Keratinocyte (primary cell): ENCODE measurements at places on chromosomes 1 and 21. TPM values are rescaled to one million over a fixed set of nuclear protein-coding genes. Genes with fewer than 3 reads are reported as not detected.

- H3K36me3 ChIP-seq: peaks cover 4% of the 10 kb centered on the region
- H3K4me1 ChIP-seq: no peaks in the 10 kb centered on the region
- no peak overlapping the region for H3K27ac ChIP-seq
- H3K4me3 ChIP-seq: no peak overlapping the region
These were observed 74.2 kb upstream of the PGD start for GRCh38 chr1:10324627-10325026.

The AQP10 gene
- 0.85 to 1.8 TPM (median 1.2 TPM) in 3 replicates for polyA plus RNA-seq

GRCh38 chr1:4510276-4510691, 144.1 kb upstream of the AJAP1 start:
- H3K36me3 ChIP-seq: no peaks in the 10 kb centered on the region
- no peak overlapping the region for H3K4me3 ChIP-seq
- H3K27me3 ChIP-seq: no peaks in the 10 kb centered on the region
- H3K27ac ChIP-seq: no peak overlapping the region

- no peak overlapping the region for H3K4me3 ChIP-seq
- H3K27ac ChIP-seq: no peak overlapping the region
- no peaks in the 10 kb centered on the region for H3K36me3 ChIP-seq
- H3K4me1 ChIP-seq: peaks cover 27% of the 10 kb centered on the region
- H3K27me3 ChIP-seq: peaks cover 40% of the 10 kb centered on the region
- DNase-seq: no peak
These were observed 4.2 kb upstream of the COL6A1 start for GRCh38 chr21:45977396-45977795.

The CXADR gene
- 35.5 to 42.6 TPM (median 37.3 TPM) in 3 replicates for polyA plus RNA-seq

The GBP4 gene
- polyA plus RNA-seq: 0.01 TPM in 1 of 3 replicates, not detected in the others

DNA sequence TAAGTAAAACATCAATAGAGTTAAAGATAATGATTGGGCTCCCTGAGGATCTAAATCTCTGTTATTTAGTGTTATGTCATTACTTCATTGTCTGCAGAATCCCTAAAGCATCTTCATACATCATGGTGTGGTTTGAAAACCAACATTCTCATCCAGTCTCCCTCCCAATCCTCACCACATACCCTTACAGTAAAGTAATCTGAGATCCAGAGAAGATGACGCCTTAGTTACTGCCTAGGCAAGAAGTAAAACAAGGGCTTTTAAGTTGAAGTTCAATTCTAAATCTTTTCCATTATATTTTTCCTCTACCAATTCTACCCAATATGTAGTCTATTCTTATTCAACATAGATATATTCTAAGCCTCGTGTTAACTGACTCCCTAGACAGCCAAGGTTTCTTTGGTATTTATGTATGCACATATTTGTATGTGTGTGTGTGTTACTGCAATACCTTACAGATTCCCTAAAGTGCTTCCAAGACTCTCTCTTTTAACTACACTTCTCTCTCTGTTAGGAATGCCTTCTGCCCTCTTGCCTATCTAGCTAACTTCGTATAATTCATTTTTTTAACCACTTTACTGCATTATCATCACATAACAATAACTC, 17.3 kb downstream of the DPH5 start:
- H3K36me3 ChIP-seq: peaks cover 2% of the 10 kb centered on the region
- H3K4me1 ChIP-seq: peaks cover 3% of the 10 kb centered on the region
- H3K27ac ChIP-seq: no peak overlapping the region
- no peak for DNase-seq
- no peaks in the 10 kb centered on the region for H3K27me3 ChIP-seq

DNA sequence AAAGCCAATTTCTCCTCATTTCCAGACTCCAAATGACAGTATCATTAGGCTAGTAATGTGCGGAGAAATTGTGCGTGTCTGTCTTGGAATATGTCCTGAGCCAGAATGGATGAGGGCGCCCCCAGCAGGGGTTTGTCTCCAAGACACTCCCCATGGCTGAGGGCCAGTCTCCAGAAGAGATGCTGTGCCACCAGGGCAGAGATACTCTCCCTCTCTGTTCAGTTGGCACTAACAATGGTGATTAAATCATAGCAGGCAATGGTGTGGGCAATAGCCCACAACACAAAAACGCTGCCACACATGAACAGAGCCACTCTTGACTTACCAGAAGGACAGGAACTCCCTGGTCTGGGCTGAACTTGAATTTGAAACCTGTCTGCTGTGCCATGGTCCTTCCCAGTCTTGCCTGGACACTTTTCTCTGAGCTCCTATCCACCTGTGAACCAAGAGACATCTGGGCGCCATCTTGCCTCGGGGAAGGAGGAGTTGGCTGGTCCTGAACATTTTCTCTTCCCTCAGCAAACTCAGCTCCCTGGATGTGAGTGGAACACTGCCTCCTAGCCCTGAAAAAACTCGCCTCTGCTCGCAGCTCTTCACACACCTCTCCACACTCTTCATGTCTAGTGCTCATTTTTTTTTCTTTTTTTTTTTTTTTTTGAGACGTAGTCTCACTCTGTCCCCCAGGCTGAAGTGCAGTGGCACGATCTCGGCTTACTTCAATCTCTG, 14.8 kb upstream of the ADGRB2 start:
- no peak overlapping the region for H3K4me3 ChIP-seq
- H3K36me3 ChIP-seq: no peaks in the 10 kb centered on the region
- no peak overlapping the region for H3K27ac ChIP-seq
- DNase-seq: no peak
- H3K27me3 ChIP-seq: peaks cover 1% of the 10 kb centered on the region

The LEMD1 gene
- 0.91 to 3.4 TPM (median 1.9 TPM) in 3 replicates for polyA plus RNA-seq

- no peak overlapping the region for H3K4me3 ChIP-seq
- H3K36me3 ChIP-seq: no peaks in the 10 kb centered on the region
- no peaks in the 10 kb centered on the region for H3K4me1 ChIP-seq
- no peak for DNase-seq
- no peak overlapping the region for H3K27ac ChIP-seq
These were observed 8.9 kb upstream of the PRDM16 start for GRCh38 chr1:3060127-3060526.

GRCh38 chr1:164054331-164054730, 504.7 kb upstream of the PBX1 start:
- H3K27ac ChIP-seq: no peak overlapping the region
- H3K4me1 ChIP-seq: no peaks in the 10 kb centered on the region
- DNase-seq: no peak

DNA sequence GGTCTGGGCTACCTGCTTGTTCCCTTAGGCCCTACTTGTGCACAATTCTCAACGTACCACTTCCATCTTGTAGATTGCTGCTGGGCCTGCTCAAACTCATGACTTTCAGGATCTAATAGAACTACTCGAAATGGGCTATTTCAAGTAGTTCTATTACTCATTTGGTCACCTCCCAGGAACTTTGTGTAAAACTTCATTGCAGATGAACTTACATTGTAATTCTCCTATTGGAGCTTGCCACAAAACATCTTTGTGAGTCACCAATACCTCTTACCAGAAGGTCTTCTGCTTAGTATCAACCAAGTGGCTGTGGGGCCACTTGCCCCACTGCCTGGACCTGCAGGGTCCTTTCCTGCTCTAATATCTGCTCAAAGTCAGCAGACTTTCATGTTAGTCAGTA, 10.7 kb upstream of the MYOCOS start:
- DNase-seq: no peak
- H3K27me3 ChIP-seq: no peaks in the 10 kb centered on the region
- no peak overlapping the region for H3K27ac ChIP-seq

The RAB13 gene
- 38.3 to 87.1 TPM (median 69.8 TPM) in 3 replicates for polyA plus RNA-seq

The ASCL5 gene
- polyA plus RNA-seq: not detected in 3 replicates

DNA sequence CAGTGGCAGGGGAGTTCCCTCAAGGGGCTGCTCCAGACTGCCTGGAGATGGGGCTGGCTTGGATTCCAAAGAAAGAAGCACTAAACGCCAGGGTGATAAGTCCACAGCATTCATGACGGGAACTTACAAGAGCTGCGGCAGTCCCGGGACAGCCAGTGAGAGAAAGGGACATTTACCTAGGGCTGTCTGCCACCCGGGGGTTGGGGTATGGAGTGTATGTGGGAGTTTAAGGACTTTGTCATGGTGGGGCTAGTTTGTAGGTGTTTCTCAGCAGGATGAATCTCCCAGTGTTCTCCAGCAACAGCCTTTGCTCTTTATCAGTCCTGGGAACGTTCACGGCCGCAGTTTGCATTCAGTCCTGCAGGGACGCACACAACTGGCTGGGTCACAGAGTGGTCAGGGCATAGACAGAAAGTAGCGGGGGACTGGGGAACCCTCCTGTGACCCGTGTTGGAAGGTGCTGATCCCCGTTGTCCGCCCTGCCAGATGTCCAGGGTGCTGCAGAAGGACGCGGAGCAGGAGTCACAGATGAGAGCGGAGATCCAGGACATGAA, 41.4 kb upstream of the HMGN1 start:
- no peak overlapping the region for H3K27ac ChIP-seq
- no peak for DNase-seq
- peaks cover 16% of the 10 kb centered on the region for H3K4me1 ChIP-seq
- H3K4me3 ChIP-seq: no peak overlapping the region

The DHRS3 gene
- polyA plus RNA-seq: 10.7 to 15.3 TPM (median 14.1 TPM) in 3 replicates

DNA sequence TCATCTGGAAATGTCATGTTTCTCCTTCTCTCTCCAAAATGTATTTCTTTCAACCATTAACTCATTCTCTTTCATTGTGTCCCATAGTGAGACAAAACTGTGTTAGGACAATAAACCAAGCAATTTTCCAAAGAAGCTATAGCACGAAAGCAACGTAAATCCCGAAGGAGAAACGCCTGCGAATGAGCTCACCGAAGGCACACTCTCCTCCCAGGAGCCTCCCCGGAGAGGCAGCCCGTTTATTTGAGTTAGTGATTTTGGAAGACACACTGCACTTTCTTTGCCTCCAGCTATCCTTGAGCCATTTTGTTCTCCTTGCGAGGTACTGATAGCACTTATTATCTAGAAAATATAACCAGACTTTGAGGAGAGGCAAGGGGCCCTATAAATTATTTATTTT, 41.2 kb downstream of the RSPH1 start:
- H3K4me1 ChIP-seq: no peaks in the 10 kb centered on the region
- no peak overlapping the region for H3K27ac ChIP-seq
- H3K4me3 ChIP-seq: no peak overlapping the region
- no peaks in the 10 kb centered on the region for H3K27me3 ChIP-seq

The HAO2 gene
- polyA plus RNA-seq: not detected in 3 replicates

DNA sequence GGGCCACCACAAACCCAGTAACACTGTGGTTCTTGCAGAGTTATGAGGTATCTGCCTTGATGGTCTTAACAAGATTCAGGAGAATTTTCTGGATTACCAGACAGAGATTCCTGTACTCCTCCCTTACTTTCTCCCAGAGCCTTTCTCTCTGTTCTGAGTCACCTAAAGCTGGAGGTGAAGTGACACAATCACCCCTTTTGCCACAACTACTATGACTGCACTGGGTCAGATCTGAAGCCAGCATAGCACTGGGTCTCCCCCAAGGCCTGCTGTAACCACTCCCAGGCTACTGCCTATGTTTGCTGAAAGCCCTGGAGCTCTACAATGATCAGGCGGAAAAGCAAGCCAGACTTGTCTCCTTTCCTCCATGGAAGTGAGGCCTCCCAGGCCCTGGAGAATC, 156.7 kb upstream of the NEGR1 start:
- no peak for DNase-seq
- no peaks in the 10 kb centered on the region for H3K27me3 ChIP-seq
- H3K4me1 ChIP-seq: peaks cover 2% of the 10 kb centered on the region
- H3K36me3 ChIP-seq: no peaks in the 10 kb centered on the region
- H3K4me3 ChIP-seq: no peak overlapping the region

DNA sequence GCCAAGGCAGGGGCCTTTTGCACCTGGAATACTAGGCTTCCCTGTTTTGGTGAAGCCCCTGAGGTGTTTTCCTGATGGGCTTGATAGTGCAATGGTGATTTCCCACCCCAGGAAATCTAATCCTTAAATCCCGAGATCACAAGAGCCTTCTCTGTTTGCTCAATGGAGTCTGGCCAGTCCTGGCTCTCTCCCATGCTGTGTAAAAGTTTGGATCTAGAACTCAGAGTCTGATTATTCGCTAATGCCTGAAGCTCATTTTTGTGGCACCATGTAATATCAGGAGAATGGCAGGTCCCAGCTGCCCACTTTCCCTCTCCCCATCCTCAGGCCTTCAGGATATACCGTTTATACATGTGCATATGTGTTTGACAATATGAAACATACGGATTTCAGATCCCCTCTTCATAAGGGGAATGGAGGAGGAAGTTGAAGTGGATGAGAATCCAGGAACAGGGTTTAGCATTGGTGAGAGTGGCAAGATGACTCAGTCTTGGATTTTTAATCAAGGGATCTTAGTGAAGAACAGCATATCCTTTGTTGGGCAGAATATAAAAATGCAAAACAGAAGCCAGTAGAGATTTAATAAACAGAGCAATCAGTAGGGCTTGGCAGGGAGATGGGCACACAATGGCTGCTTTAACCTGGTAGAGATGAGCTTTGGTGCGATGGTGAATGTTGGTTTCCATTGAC, 62.1 kb downstream of the CLIC6 start:
- H3K4me3 ChIP-seq: no peak overlapping the region
- H3K36me3 ChIP-seq: no peaks in the 10 kb centered on the region
- no peaks in the 10 kb centered on the region for H3K27me3 ChIP-seq
- no peak for DNase-seq

DNA sequence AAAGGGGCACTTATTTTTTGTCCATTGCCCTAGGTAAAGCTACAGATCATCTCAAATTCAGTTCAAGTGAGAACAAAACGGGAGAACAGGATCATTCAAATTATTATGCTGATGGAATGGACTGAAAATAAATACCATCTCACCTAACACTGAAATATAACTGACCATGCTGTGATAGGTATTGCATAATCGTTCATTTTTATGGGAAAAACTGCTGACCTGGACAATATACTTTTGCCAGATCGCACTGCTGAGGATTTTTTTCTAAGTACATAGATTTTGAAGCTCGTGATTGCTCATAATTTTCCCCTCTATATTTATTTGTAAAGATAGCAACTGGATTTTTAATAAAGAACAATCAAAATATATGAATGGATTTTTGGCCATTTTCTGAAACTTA, 636.6 kb upstream of the NEGR1 start:
- DNase-seq: no peak
- no peak overlapping the region for H3K27ac ChIP-seq
- H3K27me3 ChIP-seq: no peaks in the 10 kb centered on the region
- H3K36me3 ChIP-seq: no peaks in the 10 kb centered on the region
- H3K4me3 ChIP-seq: no peak overlapping the region

The GSTM1 gene
- 11.2 to 18.2 TPM (median 13.5 TPM) in 3 replicates for polyA plus RNA-seq

- DNase-seq: no peak
- no peak overlapping the region for H3K4me3 ChIP-seq
- H3K4me1 ChIP-seq: peaks cover 25% of the 10 kb centered on the region
- H3K27ac ChIP-seq: no peak overlapping the region
- H3K27me3 ChIP-seq: no peaks in the 10 kb centered on the region
These were observed 19.8 kb upstream of the PTP4A2 start for GRCh38 chr1:31957701-31958674.

- no peaks in the 10 kb centered on the region for H3K36me3 ChIP-seq
- DNase-seq: no peak
- H3K27ac ChIP-seq: no peak overlapping the region
- no peak overlapping the region for H3K4me3 ChIP-seq
- no peaks in the 10 kb centered on the region for H3K27me3 ChIP-seq
These were observed 33.2 kb upstream of the KIAA0040 start for GRCh38 chr1:175225805-175226129.
